Epithelial cell of proximal tubule (primary cell): ENCODE measurements at places on chromosomes 1 and 21. TPM values are rescaled to one million over a fixed set of nuclear protein-coding genes. Genes with fewer than 3 reads are reported as not detected.

TPTE gene
- total RNA-seq: not detected in 2 replicates

FAM72C gene
- 2.7 and 6.2 TPM in 2 replicates for total RNA-seq

ANKRD65 gene
- total RNA-seq: 2.7 and 4.0 TPM in 2 replicates

IGFN1 gene
- total RNA-seq: 0.14 and 0.86 TPM in 2 replicates

CELA2B gene
- not detected in 2 replicates for total RNA-seq

IQGAP3 gene
- total RNA-seq: 65.0 and 65.3 TPM in 2 replicates

GRCh38 chr1:116962987-116963639 lies 38.4 kb upstream of the CD101 start:
- DNase-seq: no peak

GRCh38 chr1:220084460-220084859 lies 5.1 kb downstream of the BPNT1 start:
- DNase-seq: no peak

- no peak for DNase-seq
Observed at GRCh38 chr1:156500543-156500792, at the start of gene MEF2D. Gene MEF2D (minus strand): TSS chr1:156500775. CDS start chr1:156483292, 17,483 bp downstream.

- DNase-seq: no peak
Observed at GRCh38 chr1:3155056-3155925, 86.3 kb downstream of the PRDM16 start.

DNA sequence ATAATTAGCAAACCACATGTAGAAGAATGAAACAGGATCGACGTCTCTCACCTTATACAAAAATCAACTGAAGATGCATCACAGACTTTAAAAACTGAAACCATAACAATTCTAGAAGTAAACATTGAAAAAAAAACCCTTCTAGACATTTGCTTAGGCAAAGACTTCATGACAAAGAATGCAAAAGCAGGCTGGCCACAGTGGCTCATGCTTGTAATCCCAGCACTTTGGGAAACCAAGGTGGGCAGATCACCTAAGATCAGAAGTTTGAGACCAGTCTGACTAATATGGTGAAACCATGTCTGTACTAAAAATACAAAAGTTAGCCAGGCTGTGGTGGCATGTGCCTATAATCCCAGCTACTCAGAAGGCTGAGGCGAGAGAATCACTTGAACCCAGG lies 1351.7 kb downstream of the MRPL39 start:
- DNase-seq: no peak

DNA sequence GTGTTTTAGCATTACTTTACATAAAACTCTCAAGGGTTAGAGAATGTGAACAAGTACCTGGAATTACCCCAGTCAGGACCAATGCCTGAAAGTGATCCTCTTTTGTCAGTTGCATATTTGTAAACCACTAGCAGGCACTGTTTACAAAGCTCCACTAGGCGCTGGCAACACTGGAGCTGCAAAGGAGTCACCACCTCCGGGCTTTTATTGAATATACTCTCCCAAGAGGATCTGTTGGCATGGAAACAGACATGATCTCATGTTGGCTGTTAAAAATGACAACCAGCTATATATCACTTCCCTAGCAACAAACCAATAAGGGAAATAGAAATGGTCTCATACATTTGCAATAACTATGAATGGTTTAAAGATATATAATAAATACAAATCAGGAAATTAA lies 116.0 kb downstream of the TTLL7 start:
- no peak for DNase-seq

- no peak for DNase-seq
Observed at GRCh38 chr1:10615932-10616671, 141.4 kb downstream of the PEX14 start.

DNA sequence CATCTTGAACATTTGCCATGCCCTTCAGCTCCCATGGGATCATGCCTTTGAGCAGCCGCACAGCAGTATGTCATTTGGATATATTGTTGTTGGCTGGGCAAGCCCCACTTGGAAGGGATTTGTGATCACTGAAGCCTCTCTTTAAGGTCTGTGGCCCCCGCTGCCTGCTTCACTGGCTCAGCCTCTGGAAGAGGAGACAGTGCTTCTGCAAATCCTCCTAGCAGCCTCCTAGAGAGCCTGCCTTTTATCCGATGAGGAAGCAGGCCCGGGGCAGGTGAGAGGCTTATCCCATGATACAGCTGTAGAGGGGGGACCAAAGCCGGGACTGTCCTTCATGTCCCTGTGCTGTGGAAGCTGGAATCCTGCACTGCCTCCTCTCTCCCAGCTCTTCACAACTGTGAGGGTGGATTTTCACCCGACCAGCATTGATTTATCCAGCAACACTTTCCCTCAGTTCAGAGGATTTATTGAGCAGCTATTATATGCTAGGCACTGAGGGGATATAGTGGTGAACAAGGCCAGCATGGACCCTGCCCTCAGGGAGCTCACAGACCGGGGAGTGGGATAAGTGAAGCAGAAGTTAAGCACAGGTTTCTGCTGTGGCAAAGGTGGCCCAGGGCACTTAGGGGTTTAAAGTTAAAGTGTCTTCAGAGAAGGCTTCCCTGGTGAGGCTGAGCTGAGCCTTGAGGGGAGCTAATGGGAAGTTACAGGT lies 3.9 kb downstream of the TMEM61 start:
- DNase-seq: no peak

DNA sequence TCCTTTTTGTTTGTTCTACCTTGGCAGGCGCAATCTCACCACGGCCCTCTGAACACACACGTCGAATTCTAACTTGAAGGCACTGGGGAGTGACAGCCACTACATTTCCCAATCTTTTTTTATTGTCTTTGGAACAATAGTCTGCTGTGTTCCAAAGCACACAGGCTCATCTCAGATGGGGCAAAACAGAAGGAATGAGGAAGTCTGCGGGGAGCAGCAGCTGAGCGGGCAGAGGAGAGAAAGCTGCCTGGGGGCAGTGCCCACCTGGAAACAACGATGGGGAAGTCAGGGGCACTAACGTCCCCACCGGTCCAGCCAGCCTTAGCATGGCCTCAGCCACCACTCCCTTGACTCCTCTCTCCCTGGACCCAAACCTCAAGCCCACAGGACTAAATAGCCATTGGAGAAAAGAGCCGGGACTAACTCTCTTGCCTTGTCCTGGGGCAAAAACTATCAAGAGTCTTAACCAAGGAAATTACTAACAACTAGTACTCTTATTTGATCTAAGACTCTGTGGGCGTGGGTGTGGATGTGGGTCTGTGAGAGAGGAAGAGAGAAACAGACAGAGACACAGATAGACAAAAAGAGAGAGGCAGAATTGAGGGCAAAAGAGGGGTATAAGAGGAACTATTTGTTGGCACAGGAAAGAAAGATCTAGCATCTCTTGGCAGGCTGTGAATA lies 34.2 kb downstream of the SYF2 start:
- no peak for DNase-seq

DNA sequence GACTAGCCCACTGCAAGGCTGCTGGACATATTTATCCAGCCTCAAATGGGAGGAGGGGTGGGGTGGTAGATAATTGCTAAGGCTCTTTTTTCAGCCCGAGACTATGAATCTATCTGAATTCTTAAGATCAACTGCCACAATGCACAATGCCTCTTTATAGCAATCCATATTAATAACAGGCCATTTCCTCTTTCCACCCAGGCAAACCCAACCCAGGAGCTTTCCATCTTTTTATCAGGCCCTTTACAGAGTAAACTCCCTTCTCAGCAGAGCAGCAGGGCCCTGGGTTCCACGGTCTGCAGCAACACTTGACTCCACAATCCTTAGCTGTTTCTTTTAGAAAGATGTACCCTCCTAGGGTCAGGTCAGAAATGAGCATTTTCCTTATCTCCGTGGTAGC lies 806 bp downstream of the DDOST start:
- DNase-seq: no peak

DNA sequence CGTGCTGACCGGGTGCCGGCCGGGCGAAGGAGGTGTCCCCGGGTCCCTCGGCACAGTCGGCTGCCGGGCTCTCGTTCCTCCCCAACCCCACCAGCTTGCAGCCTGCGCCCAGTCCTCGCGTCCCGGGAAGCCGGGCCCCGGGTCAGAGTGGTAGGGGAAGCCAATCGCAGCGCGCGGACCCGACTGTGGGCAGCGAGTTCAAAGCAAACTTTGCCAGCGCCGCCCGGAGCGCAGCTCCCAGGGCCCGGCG lies 328 bp downstream of the MYCL start:
- DNase-seq: no peak

- DNase-seq: no peak
Observed at GRCh38 chr1:226110249-226111097, 48.0 kb downstream of the H3-3A start.

DNA sequence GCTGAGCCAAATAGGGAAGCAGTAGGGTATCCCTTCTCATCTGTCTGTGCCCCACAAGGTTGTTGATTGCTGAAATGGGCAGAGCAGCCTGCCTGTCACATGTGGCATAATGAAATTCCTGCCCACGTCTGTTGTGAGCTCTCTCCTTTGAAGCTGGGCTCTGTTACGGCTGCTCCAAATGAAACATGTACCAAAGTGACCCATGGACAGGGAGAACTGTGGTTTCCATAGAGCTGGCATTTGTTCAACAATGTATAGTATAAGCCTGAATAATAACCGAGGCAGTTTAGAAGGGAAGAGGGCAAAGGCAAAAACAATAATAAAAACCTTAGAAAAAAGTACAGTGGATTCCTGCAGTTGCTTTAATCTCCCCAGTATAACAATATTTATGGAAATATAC lies 149.7 kb downstream of the LYPLAL1 start:
- no peak for DNase-seq

DNA sequence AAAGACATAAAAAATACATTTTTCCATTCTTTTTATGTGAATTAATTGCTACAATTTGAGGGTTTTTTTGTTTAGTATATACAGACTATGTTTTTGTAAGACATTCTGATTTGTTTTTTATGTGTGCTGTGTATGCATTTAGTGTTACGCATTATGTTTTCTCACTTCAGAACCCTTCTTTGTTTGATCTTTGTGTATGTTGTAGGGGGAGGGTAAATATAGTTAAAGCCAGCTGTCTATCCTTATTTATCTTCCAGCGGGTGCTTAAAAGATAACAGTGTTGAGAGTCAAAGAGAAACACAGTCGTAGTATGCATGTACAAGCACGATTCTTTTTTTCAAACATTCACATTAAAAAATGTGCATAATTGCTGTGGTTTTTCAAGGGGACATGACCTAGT lies 97.5 kb upstream of the KIAA1614 start:
- no peak for DNase-seq

- DNase-seq: no peak
Observed at GRCh38 chr1:110007046-110007830, 22.7 kb downstream of the AHCYL1 start.
